ENCODE measurements at places on chromosomes 4 and X. TPM values are rescaled to one million over a fixed set of nuclear protein-coding genes. Genes with fewer than 3 reads are reported as not detected.

DNA sequence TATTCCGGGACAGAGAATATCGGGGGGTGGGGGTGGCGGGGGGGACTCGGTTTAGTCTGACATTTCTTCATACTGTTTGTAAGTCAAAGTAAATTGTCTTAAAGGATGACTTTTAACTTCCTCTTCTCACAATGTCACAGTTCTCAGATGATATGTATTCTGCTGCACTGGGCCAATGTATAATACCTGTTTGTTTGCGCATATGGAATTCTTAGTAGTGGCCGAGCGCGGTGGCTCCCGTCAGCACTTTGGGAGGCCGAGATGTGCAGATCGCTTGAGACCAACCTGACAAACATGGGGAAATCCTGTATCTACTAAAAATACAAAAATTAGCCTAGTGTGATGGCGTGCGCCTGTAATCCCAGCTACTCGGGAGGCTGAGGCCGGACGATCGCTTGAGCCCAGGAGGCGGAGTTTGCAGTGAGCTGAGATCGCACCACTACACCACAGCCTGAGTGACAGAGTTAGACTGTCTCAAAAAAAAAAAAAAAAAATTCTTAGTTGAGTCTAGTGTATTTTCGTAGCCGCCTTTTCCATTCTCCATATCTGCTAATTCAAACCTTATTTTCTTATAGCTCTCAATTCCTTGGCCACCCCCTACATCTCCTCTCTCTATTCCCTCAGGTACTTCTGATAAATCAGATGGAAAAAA, 851 bp downstream of the POLR2B start:
- no peak for DNase-seq
- H3K4me1 ChIP-seq: peaks cover 3% of the 10 kb centered on the region
- no peaks in the 10 kb centered on the region for H3K27me3 ChIP-seq
- peak overlapping the region; percentile 92 for H3K4me3 ChIP-seq
- no peaks in the 10 kb centered on the region for H3K36me3 ChIP-seq

DNA sequence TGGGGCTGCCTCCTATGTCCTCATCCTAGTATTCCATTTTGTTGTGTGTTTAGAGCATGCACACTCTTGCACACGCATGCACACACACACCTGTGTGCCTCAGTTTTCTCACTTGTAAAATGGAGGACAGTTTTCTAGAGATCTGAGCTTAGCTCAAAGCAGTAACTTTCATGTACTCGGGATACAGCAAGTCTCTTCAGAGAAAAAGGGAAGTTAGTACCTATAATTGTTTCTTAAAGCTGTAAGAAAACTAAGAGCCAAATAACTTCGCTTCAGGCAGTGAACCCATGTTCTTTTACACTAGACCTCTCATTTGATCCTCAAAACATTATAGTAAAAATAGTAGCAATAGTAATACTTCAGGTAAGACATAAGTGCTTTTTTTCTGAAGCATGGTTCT, 49.6 kb downstream of the KIT start:
- no peaks in the 10 kb centered on the region for H3K36me3 ChIP-seq
- H3K27me3 ChIP-seq: no peaks in the 10 kb centered on the region
- H3K4me1 ChIP-seq: no peaks in the 10 kb centered on the region
- no peak for DNase-seq
- no peak overlapping the region for H3K27ac ChIP-seq

Gene CFAP299
- total RNA-seq: not detected

Gene PRKG2
- total RNA-seq: 0.23 TPM

Gene ANXA10
- total RNA-seq: not detected

DNA sequence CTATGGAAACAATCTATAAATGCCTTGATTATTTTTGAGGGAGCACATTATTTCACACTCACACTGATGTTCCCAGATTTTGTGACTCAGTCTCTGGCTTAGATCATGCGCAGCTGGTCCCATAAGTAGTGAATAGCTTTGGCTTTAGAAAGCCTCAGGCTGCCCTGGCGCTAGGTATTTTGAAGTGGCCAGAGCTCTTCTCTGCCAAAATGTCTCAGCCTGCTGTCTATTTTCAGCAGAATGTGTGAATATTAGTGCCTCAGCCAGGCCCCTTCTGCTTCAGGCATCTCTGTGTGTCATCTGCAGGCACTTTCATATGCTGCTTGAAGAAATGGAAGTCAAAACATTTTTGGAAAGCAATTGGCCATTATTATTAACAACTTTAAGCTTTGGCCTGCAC, 931.0 kb upstream of the INTU start:
- peaks cover 1% of the 10 kb centered on the region for H3K4me1 ChIP-seq
- DNase-seq: peak; percentile 41
- H3K27me3 ChIP-seq: no peaks in the 10 kb centered on the region
- no peak overlapping the region for H3K4me3 ChIP-seq
- no peaks in the 10 kb centered on the region for H3K36me3 ChIP-seq

GRCh38 chr4:32932156-32932555, 2212.0 kb downstream of the PCDH7 start:
- no peaks in the 10 kb centered on the region for H3K36me3 ChIP-seq
- no peaks in the 10 kb centered on the region for H3K27me3 ChIP-seq
- DNase-seq: no peak
- H3K27ac ChIP-seq: no peak overlapping the region
- no peaks in the 10 kb centered on the region for H3K4me1 ChIP-seq

GRCh38 chrX:13937370-13938050, 92.2 kb downstream of the GEMIN8 start:
- no peak overlapping the region for H3K27ac ChIP-seq
- DNase-seq: no peak
- no peaks in the 10 kb centered on the region for H3K27me3 ChIP-seq
- no peaks in the 10 kb centered on the region for H3K4me1 ChIP-seq

- no peak for DNase-seq
- no peaks in the 10 kb centered on the region for H3K4me1 ChIP-seq
- H3K36me3 ChIP-seq: no peaks in the 10 kb centered on the region
- no peaks in the 10 kb centered on the region for H3K27me3 ChIP-seq
- H3K27ac ChIP-seq: no peak overlapping the region
- H3K4me3 ChIP-seq: no peak overlapping the region
Measured at GRCh38 chrX:37785569-37785968, 5.7 kb downstream of the CYBB start.

DNA sequence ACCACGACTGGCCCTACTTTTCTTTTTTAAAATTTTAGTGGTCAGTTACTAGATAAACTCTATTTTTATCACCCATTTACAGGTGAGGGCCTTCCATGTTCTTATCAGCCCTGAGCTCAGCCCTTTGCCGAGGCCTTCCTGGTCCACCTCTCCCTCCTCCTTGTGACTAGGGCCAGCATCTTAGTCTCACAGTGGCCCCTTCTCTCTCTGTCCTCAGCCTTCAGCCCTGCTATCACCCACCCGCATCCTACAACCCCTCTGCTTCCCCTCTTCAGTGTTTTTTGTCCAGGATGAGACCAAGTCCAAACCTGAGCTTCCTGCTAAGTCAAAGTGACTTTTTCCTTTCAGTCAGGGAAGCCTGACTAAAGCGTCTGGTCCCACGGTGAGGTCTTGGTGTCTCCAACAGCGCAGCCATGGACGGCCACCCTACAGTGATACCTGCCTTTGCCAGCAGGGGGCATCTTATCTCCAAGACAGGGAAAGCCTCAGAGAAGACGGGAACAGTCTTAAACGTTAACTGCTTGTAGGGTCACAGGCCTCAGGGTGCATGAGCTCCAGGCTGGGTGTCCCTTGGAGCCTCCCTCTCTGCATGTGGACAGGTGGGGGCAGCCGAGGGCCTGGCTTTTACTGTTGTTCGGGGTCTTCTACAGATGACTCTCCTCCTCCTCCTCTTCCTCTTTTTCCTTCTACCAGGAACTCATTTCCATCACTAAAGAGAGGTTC, 11.7 kb upstream of the GAGE10 start:
- H3K27me3 ChIP-seq: no peaks in the 10 kb centered on the region
- no peak for DNase-seq
- H3K4me1 ChIP-seq: no peaks in the 10 kb centered on the region

- no peak for DNase-seq
- H3K27ac ChIP-seq: no peak overlapping the region
- H3K4me3 ChIP-seq: no peak overlapping the region
- no peaks in the 10 kb centered on the region for H3K27me3 ChIP-seq
- no peaks in the 10 kb centered on the region for H3K36me3 ChIP-seq
- H3K4me1 ChIP-seq: peaks cover 10% of the 10 kb centered on the region
Measured at GRCh38 chr4:140019619-140020347, 134.2 kb downstream of the MAML3 start.

DNA sequence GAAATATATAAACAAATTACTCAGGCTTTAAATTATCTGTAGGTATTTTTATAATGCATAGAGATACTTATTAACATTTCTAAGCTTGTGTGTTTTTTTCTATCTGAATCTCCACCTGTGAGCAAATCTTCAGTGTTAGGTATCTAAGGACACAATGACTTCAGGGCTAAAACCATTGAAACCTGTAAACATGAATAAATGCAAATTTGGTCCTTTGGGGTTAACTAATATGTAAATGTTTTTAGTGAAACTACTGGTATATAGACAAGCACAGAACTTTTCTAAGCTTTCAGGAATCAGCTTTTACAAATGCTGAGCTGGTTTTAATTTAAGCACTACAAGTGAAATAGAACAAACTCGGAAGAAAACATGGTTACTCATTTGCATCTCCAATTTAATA, 147.9 kb downstream of the FBXO8 start:
- no peaks in the 10 kb centered on the region for H3K36me3 ChIP-seq
- peak overlapping the region; percentile 54 for H3K4me3 ChIP-seq
- no peak for DNase-seq
- H3K4me1 ChIP-seq: no peaks in the 10 kb centered on the region
- H3K27ac ChIP-seq: no peak overlapping the region

DNA sequence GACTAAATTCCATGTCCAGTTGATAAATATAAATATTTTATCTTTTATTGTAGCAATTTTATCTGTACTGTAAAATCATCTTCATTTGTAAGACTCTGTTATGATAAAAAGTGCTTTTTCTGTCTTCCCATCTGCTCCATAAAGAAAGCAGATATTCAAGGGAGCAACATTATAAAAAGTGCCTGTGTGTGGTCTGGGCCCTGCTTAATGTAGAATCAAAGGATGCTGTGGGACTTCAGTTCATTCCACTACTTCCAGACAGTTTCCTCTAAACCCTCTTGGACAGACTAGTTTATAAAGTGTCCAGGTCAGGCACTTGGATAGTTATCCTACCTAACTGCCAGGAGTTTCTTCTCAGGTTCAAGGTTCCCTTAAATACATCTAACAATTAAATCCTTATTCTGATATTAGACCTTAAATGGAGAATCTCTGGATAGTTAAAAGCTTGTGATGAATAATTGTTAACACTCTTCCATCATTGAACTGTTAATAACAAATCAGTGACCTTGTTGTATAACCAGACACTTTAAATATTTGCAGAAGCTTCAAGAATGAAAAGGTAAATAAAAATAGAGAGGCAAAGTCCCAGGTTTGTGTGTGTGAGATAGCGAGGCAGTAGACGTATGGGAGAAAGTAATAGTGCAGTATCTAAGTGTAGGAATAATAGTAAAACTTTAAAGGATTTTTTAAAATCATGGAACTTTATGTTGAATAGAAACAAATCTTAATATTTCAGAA, 237.5 kb upstream of the CTSO start:
- H3K4me1 ChIP-seq: no peaks in the 10 kb centered on the region
- no peaks in the 10 kb centered on the region for H3K27me3 ChIP-seq

DNA sequence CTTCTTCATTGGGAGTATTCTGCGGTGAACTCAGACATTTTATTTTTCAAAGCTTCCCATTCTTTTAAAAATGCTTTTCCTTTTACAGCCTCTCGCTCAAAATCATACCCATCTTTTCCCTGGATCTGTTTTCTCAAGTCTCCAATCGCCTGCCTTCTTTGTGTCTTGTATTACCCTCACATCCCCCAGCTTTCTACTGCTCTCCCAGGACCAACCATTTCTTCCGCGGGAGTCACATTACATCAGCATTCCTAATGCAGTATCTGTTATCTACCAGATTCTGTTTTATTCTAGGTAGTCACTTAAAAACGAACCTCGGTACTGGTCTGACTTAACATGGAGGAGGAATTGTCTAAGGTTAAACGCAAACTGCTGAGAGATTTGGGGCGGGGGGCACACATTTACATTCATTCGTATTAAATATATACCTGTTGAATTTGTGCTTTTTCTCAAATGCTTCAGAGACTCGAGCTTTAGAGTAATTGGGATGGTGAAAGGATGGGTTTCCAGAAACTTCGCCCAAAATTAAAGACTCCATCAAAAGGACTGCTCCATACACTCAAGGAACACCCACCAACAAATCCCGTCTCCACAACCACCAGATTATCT, 493 bp upstream of the UCHL1 start:
- H3K27me3 ChIP-seq: no peaks in the 10 kb centered on the region
- H3K36me3 ChIP-seq: no peaks in the 10 kb centered on the region
- H3K27ac ChIP-seq: no peak overlapping the region
- peak overlapping the region; percentile 67 for H3K4me3 ChIP-seq
- H3K4me1 ChIP-seq: peaks cover 1% of the 10 kb centered on the region

DNA sequence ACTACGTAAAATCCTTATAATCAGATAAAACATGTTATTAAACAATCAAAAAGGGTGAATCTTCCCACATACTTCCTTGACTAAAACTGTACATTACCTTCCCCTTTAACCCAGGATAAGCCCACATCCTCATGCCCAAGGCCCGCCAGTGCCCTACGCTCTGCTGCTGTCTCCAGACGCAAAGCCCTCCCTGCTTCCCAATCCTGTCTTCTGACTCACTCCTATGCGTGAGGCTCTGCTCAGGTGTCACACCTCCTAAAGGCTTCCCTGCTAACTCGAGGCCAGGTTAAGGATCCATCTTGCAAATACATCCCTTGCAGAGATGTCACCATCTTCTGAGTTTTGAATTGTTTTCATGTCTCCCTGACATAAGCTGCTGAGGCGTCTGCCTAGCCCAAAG, 61.6 kb downstream of the STX18 start:
- no peak overlapping the region for H3K27ac ChIP-seq
- H3K36me3 ChIP-seq: no peaks in the 10 kb centered on the region
- no peaks in the 10 kb centered on the region for H3K27me3 ChIP-seq
- H3K4me3 ChIP-seq: no peak overlapping the region
- no peaks in the 10 kb centered on the region for H3K4me1 ChIP-seq

- H3K27ac ChIP-seq: no peak overlapping the region
- no peak for DNase-seq
- H3K27me3 ChIP-seq: no peaks in the 10 kb centered on the region
- no peaks in the 10 kb centered on the region for H3K4me1 ChIP-seq
- H3K4me3 ChIP-seq: no peak overlapping the region
- no peaks in the 10 kb centered on the region for H3K36me3 ChIP-seq
Measured at GRCh38 chr4:141569141-141569540, 67.2 kb upstream of the IL15 start.

DNA sequence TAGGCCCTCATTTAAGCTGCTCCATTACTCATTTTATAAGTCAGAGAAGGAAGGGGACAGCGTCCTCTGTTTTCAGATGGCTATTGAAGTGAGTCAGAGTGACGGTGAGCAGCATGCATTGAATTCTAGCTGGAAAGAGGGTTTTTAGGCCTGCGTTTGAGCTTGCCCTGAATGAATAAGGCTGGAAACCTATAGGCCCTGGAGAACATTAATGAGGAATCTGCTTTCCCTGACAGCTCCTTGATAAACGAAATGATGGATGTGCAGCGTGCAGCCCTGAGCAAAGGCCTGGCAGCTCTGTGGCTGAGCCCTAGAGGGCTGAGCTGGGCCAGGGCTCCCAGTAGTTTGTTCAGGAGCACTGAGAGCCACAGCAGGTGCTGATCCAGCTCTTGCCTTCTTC, 33.4 kb downstream of the TBL1X start:
- H3K27ac ChIP-seq: no peak overlapping the region
- H3K27me3 ChIP-seq: no peaks in the 10 kb centered on the region
- H3K36me3 ChIP-seq: peaks cover 2% of the 10 kb centered on the region
- H3K4me3 ChIP-seq: no peak overlapping the region
- DNase-seq: no peak

Measured in aorta (tissue), 5 donors.